ENCODE measurements at places on chromosomes 7 and 10. TPM values are rescaled to one million over a fixed set of nuclear protein-coding genes. Genes with fewer than 3 reads are reported as not detected.

The IDI2 gene
- total RNA-seq, result not detected

The HYCC1 gene
- 18.3 TPM for total RNA-seq

The NDUFB2 gene
- total RNA-seq, result 128 TPM

DNA sequence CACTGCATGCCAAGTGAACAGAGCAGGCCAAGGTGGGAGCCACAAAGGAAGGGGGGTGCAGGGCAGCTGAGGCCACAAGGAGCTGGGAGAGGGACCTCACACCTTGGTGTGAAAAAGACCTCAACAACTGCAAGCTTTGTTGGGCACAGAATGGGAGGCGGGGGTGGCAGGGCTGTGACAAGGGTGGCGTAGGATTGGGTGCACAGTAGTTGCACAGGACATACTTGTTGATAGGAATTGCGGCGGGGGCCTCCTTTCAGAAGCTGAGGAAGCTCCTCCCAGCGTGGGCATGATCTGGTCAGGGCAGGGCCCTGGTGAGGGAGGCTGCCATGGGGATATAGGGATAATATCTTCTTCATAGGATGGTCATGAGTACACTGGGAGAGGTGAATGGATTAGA, 25.8 kb downstream of the POLL start:
- no peak for DNase-seq

DNA sequence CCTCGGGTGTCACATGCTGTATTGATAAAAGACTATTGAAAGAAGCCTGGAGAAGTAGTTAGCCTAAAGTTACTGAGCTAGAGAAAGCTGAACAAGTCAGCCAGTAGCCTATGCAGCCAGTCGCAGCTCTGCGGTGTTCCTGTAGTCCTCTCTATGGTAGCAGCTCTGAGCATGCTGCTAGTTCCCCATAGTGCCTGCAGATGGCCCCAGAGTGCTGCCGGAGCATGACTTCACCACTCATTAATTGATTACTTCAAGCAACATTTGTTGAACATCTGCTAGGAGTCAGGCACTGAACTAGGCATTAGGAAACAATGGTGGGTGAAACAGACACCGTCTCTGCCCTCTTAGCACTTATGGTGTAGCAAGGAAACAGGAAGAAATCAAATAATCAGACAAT, 422.7 kb downstream of the SORCS3 start:
- DNase-seq, result peak; percentile 24

DNA sequence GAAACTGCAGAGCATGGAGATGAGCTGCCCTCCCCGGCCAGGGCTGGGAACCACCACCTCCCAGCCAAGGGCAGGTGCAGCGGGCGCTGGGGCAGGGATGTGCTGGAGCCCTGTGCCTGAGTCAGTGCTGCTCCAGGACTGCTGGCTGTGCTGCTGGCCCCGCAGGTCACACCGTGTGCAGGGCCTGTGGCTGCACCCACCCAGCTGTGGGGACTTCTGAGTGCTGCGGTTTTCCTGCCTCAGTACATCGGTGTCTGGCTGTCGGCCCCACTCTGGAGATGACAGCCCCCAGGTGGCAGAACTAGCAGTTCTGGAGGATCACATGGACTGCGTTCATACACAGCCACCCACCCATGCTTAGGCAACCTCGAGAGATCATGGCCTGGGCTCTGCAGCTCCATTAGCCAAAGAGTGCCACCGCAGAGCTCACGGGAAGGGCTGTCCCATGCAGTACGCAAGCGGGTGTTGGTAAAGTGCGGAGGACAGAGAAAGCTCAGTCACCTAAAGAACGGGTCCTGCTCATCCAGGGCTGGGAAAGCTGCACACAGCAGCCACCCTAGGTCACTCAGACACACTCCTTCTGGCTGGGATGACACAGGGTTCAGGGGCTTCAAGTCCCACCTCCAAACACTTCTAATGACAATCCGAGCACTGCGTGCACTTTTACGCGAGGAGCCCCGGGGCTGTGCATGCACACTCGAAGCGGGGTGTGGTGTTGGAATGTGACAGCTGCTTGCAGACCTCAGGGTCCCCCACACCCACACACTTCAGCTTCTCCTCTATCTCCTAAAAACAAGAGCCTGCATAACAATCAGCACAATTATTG, 198.1 kb upstream of the PPP2R2D start:
- DNase-seq, result no peak
